Fibroblast of mammary gland (primary cell): ENCODE measurements at places on chromosomes 11 and 22.

GRCh38 chr11:45412051-45412471 is 125.9 kb upstream of the SYT13 start:
- no peak for DNase-seq

DNA sequence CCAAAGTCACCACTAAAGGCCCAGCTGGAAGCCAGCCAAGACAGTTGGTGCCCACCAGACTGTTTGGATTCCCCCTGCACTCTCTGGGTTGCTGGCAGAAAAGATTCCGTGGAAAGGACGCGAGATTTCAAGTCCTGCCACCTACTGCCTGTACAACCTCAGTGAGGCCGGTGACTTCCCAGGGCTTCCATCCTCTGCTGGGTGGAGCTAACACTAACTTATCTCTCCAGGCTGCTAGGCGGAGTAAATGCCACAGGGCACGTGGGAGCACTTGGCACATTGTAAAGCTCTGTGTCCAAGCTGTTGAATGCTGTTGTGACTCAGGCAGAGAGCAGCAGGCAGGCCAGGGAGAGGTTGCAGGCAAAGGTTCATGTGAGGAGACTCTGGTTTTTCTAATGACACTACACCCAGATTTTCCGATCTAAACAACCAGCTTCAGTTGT is 50.9 kb upstream of the CDON start:
- peak; percentile 99 for DNase-seq

DNA sequence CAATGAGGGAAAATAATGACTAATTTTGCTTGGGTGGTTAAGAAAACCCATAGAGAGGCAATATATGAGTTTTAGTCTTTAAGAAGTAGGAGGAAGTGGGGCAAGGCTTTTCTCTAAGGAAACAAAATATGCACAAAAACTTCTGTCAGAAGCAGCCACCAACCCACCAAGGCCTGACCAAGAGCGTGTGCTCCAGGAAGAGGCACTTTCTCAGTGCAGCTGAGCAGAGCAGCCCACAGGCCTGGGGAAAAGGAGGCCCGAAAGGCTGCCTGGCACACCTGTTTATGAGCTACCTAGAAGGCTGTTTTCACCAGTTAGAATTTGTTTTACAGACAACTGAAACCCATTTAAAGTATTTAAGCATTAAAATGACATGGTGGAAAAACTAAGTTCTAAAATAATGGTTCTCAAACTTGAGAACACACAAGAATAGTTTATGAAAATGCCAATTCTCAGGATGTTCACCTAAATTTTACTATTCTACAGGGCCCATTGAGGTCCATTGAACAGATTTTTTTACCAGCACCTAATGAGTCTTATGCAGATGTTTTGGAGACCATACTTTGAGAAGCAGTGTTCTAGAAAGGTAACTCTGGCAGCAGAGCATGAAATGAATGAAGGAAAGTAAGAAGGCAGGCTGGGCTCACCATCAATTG is 160.5 kb upstream of the DDI1 start:
- no peak for DNase-seq

- DNase-seq = peak; percentile 49
Observed at GRCh38 chr11:86477495-86478155, 102.9 kb downstream of the CCDC81 start.

- no peak for DNase-seq
Observed at GRCh38 chr11:119530509-119530908, 107.5 kb upstream of the THY1 start.
